ENCODE measurements at places on chromosomes 2 and 18.

DNA sequence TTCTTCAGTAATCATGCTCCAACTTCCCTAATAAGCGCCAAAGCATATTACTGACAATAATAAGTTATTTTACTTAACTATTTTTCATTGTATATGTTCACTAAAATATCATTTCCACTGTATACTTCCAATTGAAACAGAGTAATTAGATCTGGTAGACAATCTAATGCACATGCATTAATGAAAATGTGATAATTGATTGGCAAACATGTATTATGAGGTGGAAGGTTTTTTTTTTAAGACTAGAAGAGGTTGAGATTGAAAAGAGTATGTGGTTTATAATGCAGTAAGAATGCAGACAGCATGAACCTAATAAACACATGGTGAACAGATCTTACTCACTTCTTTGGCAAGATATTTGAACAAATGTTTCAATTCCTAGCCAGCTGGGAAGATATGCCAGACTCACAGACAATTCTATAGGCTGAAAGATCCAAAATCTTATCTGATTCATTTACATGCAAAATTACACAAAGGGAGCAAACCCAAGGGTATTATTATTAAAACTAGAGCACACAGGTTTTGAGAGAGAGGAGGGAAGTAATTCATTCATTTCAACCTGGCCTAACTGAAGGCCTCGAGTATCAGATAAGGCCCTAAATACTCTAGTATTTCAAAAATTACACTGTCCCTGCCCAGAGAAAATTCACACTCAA is 2.8 kb downstream of the NCKAP1 start:
- no peak for DNase-seq

DNA sequence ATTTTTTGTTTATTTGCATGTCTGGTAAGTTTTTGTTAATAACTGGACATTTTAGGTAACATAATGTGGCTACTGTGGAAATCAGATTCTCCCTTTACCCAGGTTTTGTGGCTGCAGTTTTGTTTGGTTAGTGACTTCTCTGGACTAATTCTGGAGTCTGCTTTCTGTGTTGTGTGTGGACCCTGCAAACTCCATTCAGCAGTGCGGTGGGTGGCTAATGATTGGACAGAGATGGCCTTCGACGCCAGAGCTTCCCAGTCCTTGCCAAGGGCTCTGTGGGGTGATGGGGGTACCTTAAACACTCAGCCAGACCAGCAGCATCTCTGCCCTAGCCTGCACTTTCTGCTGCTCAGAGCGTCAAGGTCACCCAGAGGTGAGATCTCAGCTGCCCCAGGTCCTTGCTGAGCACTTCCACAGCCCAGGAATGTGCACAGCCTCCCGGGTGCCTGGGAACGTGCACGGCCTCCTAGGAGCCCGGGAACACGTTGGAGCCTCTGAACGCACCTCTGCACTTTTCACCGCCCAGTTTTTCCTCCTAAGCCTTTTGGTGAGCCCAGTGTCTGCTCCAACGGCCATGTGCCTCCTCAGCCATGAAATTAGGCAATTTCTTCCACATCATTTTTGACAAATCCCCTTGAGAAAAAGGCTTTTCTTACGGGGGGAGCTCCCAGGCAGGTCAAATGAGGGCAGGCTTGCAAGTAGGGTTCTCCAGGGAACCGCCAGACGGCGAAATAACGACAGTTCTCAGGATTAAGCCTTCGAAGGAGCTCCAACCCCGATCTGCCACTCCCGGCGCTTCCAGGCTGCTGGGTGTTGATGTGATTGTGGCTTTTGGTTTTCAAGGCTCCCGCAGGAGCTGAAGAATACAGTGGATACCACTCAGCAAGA is 35.2 kb upstream of the KLF11 start:
- DNase-seq: no peak

GRCh38 chr2:157508676-157509075 is 64.8 kb upstream of the CYTIP start:
- DNase-seq: no peak

GRCh38 chr18:75141166-75141565 is 67.8 kb downstream of the PTGR3 start:
- DNase-seq: no peak

- no peak for DNase-seq
Measured at GRCh38 chr2:157587576-157587975, 41.1 kb downstream of the ACVR1C start.

DNA sequence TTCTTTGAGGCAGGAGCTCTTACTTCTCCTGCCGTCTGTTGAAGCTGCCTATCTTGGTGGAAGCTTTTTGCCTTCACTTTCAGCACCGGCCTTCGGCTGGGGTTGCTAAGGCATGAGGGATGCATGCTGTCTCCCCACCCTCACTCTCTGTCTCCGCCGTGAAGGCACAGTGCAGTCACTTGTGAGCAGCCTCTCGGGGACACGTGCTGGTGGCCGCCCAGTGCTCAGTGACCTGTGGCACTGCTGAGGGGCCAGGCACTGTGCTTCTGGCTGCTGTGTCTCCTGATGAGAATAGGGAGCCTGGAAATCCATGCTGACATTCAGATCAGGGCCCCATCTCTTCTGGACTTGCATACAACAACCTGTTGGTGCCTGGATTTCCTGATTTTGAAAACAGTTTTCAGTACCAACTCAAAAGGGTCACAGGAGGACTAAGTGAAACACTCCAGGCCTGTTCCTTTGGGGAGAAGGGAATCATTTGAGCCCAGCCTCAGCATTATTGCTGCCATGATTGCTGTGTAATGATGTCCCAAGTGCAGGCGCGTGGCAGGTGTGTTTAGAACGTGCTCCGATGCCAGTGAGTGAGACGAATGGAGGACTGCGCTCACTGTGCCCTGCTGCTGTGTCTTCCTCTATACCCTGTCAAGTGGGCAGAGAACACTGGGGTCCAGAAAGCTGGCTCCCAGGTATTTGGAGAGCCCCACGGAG is 218.1 kb downstream of the SEPTIN10 start:
- DNase-seq: no peak
